Left kidney (tissue), 8 donors: ENCODE measurements at places on chromosomes 5 and 9.

- DNase-seq = no peak
Observed at GRCh38 chr5:130260481-130260880, 356.2 kb downstream of the CHSY3 start.

DNA sequence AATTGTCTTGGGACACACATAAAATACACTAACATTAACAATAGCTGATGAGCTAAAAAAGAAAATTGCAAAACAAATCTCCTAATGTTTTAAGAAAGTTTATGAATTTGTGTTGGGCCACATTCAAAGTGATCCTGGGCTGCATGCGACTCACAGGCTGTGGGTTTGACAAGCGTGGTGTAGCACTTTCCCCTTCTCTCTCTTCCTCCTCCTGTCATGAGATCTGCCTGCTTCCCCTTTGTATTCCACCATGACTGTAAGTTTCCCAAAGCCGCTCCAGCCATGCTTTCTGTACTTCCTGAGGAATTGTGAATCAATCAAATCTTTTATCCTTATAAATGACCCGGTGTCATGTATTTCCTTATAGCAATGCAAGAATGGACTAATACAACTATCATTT, 178.0 kb downstream of the TLR4 start:
- no peak for DNase-seq

DNA sequence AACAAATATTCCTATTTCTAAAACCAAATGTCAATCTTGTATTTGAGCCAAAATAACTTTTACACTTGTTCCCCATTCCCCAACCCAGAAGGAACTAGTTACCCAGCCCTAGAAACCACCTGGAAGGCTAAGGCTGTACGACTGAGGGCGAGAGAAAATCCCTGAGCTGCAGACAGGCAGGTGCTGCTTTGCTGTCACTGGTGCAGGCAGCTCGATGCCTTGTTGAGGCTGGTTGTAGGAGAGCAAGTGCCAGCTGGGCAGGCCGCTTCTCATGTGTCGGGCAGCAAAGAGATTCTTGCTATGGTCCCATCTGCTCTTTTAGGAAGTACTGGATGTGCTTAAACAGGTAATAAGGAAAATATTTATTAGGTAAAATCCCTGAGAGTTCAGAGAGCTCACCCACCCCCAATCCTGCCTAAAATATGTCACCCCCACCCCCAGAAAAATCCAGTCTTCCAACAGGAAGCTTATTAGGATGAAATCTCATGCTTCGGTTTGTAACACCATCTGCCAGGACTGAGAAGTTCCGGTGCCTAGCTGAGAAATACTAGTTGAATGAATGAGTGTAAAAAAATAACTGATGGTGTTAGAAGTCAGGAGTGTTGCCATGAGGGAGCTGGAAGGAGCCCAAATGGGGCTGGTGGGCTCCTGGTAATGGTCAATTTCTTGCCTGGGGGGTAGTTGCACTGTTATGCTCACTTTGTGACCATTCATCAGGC, 91.1 kb upstream of the DMRT1 start:
- DNase-seq = no peak

GRCh38 chr5:176469296-176469695, 21.1 kb downstream of the FAF2 start:
- no peak for DNase-seq

GRCh38 chr9:131682261-131682660, 57.6 kb downstream of the RAPGEF1 start:
- DNase-seq = no peak

DNA sequence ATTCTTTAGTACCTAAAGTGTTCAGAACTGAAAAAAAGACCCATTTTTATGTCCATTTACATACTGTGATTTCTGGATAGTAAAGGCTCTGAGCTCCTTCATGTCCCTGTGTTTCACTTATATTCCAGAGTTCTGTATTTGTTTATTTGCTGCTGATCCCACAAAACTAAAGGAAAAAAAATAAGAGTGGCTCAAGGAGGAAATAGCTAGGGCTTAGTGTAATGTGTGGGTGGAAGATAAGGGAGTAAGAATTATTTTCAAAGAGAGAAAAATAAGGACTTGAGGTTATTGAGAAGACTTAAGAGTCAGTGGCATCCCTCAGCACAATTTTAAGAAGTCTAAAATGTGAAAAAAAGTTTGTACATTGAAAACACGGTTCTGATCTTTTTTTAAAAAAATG, 46.0 kb downstream of the ENTREP1 start:
- DNase-seq = no peak
